ENCODE measurements at places on chromosomes 12 and 14.
A peak's percentile ranks its signal among the peaks of the same experiment; 100 is the strongest.

DNA sequence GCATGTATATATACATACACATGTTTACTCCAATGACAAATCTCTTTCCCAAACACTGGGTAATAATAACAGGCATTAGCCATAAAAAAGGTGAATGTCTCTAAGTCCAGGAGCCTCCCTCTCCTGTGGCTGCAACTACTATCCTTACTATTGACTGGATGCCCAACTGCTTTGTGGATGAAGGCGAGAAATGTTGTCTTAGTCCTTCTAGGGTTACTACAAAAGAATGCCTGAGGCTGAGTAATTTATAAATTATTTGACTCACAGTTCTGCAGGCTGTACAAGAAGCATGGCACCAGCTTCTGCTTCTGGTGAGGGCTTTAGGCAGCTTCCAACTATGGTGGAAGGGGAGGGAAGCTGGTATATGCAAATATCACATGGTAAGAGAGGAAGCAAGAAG lies 366.0 kb upstream of the DDHD1 start:
- DNase-seq, result no peak

- DNase-seq, result peak; percentile 86
Observed at GRCh38 chr14:89351516-89352404, 65.3 kb downstream of the FOXN3 start.

GRCh38 chr14:36069535-36069900 lies 107.0 kb downstream of the PTCSC3 start:
- peak; percentile 65 for DNase-seq

- peak; percentile 70 for DNase-seq
Observed at GRCh38 chr14:95361373-95362137, 41.8 kb upstream of the CLMN start.

- DNase-seq, result no peak
Observed at GRCh38 chr14:99192028-99192621, 79.9 kb downstream of the BCL11B start.

DNA sequence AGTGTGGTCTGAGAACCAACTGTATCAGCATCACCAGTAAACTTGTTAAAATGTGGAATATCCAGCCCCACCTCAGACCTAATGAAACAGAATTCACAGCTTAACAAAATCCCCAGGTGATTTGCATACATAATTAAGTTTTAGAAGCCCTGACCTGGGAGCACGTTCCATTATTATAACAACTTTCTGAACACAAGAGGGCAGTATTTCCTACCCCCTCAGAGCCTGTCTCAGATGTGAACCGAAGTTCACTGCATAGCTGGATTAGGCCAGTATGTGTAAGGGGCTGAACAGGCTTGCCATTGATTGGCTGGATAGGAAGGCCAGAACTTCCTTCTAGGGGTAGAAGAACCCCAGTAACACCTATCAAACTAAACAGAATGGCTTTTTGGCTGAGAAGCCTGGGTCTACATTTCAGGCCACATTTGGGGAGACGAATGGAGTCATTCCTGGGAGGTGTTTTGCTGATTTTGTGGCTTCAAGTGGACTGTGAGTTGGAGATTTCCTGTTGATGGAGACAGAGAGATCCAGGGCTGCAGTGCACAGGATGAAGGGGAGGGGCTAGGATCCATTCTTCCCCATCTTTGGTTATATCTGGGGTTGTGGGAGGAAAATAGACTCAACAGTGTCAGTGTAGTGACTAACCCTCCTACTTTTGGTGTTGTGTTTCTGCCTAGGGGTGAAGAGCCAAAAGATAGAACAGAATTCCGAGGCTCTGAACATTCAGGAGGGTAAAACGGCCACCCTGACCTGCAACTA lies 94.7 kb upstream of the OR4E1 start:
- DNase-seq, result peak; percentile 24

- DNase-seq, result peak; percentile 12
Observed at GRCh38 chr12:12964255-12964654, 12.3 kb upstream of the GPRC5D start.

- DNase-seq, result peak; percentile 67
Observed at GRCh38 chr14:54567639-54568561, 972 bp downstream of the SAMD4A start.

GRCh38 chr14:55500219-55500701 lies 59.8 kb upstream of the TBPL2 start:
- DNase-seq, result no peak

- no peak for DNase-seq
Observed at GRCh38 chr12:5581616-5582015, 149.7 kb downstream of the NTF3 start.

DNA sequence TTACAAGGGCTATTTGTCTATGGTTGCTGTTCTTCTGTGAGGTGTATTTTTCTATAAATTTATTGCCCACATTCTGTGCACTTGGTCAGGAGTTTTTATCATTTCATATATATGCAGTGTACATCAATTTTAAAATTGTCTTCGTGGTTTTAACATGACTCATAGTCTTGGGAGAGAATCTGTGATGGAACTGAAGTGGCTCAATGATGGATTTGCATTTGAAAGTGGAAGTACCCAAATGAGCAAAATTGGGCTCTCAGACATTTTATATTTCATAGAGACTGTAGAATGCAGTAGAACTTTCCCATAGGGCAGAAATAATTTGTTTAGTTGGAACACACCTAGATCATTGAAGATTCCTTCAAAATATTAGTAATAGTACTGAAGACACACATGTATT lies 1.9 kb upstream of the SCFD1 start:
- DNase-seq, result peak; percentile 77

DNA sequence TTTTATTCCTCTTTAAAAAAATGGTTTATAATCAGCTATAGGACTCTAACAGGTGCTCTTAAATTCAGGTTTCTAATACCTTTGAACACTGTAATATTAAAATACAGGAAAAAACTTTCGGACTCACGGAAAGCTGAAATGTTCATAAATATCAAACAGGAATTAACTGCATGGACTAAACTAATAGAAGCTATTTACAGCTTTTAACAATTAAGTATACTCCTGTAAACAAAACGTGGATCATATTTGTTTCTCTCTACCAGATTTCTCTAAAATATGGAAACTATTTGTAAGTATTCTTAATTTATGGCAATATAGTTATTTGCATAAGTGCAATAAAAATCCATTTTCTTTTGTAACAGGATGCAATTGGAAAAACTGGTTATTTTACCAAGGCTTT lies 108.9 kb upstream of the RESF1 start:
- no peak for DNase-seq

- peak; percentile 63 for DNase-seq
Observed at GRCh38 chr14:106843951-106844483, 1317.6 kb downstream of the TMEM121 start.

- DNase-seq, result peak; percentile 59
Observed at GRCh38 chr12:120687578-120688289, 785 bp downstream of the MLEC start.

- DNase-seq, result no peak
Observed at GRCh38 chr14:23177181-23177580, 6.3 kb downstream of the SLC7A8 start.

- DNase-seq, result no peak
Observed at GRCh38 chr12:52539083-52539820, 13.7 kb downstream of the KRT71 start.

DNA sequence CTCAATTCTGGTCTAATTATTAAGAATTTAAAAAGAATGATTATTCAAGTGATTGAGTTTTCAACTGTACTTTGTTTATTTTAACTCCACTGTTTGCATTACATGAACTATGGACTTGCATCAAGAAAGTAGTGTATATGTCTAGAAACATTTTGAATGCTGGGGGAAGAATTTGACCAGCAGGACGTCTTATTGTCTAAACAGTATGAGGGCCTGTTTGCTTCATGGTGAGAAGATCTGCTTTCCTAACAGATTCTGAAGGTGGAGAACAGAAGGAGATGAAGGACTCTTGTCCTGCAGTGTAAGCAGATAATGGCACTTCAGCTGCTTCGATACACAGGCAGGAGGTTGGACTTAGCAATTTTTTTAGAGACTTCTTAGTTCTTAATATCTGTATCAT lies 176.0 kb downstream of the DACT1 start:
- DNase-seq, result no peak

GRCh38 chr12:27762757-27763156 lies 17.3 kb upstream of the KLHL42 start:
- peak; percentile 30 for DNase-seq

DNA sequence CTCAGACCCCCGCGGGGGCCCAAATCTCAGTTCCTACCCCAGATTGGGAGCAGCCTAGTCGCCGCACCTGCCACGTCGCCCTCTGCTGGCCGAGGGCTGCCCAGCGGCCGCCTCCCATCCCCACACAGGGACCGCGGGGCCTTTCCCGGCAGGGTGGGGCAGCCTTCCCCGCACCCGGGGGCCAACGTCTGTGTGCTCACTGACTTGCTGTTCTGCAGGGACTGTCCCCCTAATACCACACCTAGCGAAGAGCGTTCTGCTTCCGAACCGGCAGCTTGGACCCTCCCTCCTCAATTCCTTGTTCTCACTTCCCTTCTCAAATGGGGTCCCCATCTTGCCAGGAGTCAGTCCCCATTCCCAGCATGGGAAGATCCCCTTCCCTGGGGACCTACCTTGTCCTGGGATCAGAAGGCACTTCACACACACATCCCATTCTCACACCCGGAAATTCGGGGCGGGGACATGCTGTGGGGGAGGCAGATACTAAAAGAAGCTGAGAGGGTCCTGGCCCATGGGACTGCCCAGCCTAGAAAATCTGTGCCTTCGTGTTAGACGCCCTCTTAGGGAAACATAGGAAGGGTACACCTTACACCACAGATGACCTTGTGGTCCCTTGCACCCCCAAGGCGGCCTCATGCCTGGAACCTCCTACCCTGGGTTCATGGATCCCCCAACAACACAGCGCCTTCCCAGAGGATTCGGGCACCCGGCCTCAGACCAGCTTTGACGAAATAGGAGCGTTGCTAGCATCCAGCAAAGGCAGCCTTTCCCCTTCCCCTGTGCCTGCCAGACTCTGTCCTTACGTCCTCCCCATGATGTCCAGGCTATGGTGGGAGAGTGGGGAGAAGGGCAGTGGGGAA lies 16.4 kb downstream of the ACVRL1 start:
- DNase-seq, result peak; percentile 34

- no peak for DNase-seq
Observed at GRCh38 chr14:79820866-79821535, 390.3 kb downstream of the DIO2 start.

DNA sequence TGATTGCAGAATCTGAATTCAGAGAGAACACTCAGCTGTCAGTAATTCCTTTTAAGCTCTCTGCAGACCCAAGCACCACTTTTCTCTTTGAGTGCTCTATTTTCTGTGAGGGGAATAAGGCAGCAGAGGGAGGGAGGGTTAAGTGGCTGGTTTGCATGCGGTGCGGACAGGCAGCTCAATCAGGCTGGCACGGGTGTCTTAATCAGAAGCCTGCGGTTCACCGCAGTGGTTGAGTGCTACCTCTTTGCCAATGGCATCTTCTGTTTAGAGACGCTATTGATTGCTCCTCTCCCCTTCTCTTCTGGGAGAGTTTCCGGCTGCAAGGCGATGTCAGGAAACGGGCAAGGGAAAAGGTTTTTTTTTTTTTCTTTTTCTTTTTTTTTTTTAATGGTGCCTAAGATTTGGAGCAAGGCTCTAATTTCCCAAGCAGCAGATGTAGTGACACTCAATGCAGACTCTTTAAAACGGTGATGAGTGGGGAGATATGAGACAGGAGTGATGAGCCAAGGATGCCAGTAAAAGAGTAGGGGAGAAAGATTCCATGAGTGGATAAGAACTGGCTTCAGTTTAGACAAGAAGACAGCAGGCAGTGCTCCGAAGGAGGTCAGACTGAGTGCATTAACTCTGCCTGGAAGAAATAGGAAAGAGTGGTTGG lies 533.7 kb upstream of the SEL1L start:
- no peak for DNase-seq

- DNase-seq, result no peak
Observed at GRCh38 chr12:1630827-1631591, 2.0 kb downstream of the WNT5B start.

DNA sequence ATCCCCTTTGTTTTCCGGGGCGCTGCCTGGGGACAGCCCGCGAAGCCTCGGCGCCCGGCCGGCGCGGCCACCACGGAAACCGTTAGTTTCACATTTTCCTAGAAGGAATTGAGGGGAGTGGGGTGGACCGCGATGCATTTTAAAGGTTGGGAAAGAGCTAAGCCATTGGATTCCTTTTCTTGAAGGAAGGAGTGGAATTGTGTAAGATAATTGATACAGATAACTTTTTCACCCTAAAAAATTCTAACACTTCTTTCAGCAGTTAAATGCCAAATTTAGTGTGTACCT lies 137.1 kb downstream of the MON2 start:
- no peak for DNase-seq

DNA sequence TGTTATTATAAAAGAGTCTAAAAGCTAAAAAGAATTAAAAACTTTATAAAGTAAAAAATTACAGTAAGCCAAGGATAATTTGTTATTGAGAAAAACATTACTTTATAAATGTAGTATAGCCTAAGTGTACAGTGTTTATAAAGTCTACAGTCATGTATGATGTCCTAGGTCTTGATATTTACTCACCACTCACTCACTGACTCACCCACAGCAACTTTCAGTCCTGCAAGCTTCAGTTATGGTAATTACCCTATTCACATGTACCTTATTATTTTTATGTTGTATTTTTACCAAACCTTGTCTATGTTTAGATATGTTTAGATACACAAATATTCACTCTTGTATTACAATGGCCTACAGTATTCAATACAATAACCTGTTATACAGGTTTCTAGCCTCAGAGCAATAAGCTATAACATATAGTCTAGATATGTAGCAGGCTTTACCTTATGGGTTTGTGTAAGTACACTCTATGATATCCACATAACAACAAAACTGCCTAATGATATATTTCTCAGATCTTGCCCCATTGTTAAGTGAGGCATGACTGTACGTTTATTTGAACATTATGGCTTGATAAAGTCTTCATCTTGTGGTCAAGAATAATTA lies 113.7 kb upstream of the KITLG start:
- no peak for DNase-seq

- DNase-seq, result no peak
Observed at GRCh38 chr14:40494483-40494882, 1062.2 kb upstream of the FBXO33 start.

DNA sequence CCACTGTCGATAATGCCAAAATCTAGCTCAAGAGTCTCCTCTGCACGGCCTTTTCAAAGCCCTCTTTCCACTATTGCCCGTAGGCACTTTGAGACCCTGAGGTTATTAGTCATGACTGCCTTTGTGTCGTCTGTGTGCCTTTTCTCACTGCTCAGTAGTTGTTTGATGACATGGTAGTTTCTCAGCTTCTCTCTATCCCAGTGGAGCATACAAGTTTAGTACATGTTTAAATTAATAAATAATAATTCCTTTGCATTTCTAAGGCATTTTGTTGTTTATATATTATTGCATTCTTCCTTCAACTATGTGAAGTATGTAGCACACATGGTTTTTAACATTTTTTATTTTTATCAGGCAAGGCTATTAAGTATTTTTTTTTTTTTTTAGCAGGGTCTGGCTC lies 458.1 kb downstream of the PCNX1 start:
- DNase-seq, result no peak

- no peak for DNase-seq
Observed at GRCh38 chr14:75003250-75004027, 718 bp downstream of the EIF2B2 start.

- DNase-seq, result no peak
Observed at GRCh38 chr12:49033611-49034285, 15.2 kb upstream of the PRKAG1 start.

All from GM12865 (cell line).